T-helper 22 cell (primary cell): ENCODE measurements at places on chromosomes 7 and 10.

- no peak for DNase-seq
Measured at GRCh38 chr10:22429146-22429545, 83.8 kb downstream of the SPAG6 start.

DNA sequence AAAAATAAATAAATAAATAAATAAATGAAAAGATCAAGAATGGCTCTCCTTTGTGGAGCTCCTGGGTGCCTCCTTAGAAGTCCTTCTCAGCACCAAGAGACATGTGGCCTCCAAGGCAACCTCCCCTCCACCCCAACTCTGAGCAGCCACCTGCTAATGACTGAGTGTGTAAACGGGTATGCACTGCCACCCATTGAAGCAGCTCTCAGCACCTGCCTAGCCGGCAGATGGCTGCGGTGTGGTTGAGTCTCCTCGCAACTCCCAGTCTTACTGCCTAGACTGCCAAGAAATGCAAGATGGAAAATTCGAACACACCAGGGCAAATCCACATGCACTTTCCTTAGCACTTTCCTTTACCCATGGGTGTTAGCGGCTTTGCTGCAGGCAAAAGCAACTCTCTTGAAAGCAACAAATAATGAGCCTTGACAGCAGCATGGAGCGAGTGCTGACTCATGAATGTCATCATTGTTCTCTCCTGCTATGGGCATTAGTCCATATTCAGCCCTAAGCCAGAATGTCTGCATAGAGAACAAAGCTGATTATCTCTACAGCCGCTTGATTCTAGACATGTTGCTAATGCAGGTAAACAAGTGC, 913.9 kb upstream of the AUTS2 start:
- DNase-seq = no peak

DNA sequence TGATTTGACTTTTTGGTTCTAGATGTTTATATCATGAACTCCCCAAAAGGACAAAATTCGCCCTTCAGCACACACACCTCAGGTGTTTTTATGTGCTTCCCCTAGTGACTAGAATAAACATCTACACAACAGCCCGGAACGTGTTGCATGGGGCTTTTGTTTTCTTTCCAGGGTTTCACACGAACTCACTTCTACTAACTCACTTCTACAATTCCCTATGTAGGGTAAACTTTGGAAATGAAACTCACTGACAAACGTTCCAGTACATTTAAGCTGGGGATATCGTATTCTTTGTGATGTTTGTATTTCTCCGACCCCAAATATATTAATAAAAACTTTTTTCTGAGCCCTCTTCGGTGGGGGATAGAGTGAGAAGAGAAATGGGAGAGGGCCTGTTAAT, 1.4 kb downstream of the TRA2A start:
- DNase-seq = peak; percentile 9

GRCh38 chr10:61890881-61891409, 10.6 kb upstream of the ARID5B start:
- DNase-seq = no peak

DNA sequence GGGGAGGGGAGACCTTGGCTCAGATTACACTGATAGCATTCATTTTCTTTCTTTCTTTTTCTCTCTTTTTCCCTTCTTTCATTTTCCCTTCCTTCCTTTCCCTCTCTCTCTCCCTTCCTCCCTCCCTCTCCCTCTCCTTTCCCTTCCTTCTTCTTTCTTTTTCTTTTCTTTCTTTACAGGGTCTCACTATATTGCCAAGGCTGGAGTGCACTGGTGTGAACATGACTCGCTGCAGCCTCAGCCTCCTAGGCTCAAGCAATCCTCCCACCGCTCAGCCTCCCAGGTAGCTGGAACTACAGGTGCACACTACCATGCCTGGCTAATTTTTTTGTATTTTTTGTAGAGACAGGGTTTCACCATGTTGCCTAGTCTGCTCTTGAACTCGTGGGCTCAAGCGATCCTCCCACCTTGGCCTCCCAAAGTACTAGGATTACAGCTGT, 73.0 kb upstream of the MKRN1 start:
- no peak for DNase-seq

DNA sequence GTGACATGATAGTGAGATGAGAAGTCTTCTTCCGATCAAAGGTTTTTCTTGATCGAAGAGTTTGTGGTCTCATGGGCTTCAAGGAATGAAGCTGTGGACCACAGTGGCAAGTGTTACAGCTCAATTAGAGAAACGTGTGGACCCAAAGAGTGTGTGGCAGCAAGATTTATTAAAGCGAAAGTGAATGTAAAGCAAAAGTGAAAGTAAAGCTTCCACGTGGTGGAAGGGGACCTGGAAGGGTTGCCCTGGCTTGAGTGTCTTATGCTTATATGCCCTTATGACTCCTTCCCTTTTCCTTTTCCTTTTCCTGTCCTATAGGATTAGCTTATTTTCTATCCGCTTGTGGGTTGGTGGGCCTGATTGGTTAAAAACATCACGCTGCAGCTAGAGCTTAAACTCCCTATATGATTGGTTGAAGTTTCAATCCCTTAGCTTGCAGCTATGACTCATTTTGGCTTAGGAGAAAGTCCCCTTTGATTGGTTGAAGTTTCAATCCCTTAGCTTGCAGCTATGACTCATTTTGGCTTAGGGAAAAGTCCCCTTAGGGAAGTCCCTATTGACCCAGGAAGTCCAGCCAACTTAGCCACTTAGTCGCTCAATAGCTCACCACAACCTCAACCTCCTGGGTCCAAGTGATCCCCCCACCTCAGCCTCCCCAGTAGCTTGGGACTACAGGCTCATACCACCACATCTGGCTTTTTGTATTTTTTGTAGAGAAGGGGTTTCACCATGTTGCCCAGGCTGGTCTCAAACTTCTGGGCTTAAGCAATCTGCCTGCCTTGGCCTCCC, 34.7 kb downstream of the MRPS24 start:
- peak; percentile 34 for DNase-seq

DNA sequence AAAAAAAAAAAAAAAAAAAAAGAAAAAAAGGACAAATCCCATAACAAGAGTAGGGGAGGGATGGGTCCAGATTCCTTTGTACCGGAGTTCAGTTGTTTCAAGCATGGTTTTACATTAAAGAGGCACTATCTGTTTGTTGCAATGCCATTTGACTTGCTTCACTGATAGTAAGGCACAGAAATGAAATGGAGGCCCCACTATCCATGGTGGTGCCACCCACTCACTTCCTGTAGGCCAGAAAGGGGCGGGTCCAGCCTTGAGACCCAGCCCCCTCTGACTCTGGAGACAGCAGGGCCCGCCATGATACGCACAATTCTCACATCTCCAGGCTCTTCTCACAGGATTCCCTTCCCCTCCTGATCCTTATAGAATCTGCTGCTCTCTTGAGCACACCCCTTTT, 100.0 kb downstream of the CLEC2L start:
- no peak for DNase-seq

- no peak for DNase-seq
Measured at GRCh38 chr10:2445370-2445769, 622.0 kb upstream of the PFKP start.

- no peak for DNase-seq
Measured at GRCh38 chr10:128324058-128324827, 198.0 kb upstream of the MKI67 start.

DNA sequence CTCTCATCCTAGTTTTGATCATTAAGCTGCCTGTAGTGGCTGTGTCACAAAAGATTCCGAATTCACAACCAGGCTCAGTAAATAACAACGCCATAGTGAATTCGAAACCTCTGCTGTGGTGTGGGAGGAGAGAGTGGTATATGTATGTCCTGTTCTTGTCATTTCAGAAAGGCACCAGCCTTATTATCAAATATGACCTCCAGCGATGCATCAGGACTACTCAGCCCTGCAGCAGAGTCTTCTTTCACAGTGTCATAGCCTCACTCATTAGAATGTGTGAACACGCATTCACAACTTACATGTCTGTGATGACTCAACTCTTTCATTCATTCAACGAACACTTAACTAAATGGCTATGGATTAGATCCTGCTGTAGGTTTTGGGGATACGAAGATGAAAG, 15.3 kb downstream of the AOC1 start:
- DNase-seq = no peak

DNA sequence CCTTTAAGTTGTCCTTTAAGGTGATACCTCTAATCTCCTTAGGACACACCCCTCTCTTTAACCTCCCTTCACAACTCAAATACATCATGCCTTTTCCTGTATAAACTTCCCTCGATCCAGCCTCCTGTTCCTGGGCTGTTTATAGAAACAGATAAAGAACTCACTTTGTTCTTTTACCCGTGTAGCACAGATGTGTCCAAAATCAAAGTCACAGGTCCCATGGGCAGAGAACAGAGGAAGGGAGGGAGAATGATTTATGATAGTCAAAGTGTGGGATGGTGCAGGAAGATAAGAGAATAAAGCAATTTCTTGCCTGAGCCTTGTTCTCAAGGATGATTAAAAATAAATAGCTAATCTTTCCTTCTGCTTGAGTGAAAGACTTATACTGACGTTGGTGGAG, 50.3 kb upstream of the CABCOCO1 start:
- DNase-seq = no peak

GRCh38 chr7:36951257-36951697, 227.0 kb upstream of the AOAH start:
- DNase-seq = no peak

DNA sequence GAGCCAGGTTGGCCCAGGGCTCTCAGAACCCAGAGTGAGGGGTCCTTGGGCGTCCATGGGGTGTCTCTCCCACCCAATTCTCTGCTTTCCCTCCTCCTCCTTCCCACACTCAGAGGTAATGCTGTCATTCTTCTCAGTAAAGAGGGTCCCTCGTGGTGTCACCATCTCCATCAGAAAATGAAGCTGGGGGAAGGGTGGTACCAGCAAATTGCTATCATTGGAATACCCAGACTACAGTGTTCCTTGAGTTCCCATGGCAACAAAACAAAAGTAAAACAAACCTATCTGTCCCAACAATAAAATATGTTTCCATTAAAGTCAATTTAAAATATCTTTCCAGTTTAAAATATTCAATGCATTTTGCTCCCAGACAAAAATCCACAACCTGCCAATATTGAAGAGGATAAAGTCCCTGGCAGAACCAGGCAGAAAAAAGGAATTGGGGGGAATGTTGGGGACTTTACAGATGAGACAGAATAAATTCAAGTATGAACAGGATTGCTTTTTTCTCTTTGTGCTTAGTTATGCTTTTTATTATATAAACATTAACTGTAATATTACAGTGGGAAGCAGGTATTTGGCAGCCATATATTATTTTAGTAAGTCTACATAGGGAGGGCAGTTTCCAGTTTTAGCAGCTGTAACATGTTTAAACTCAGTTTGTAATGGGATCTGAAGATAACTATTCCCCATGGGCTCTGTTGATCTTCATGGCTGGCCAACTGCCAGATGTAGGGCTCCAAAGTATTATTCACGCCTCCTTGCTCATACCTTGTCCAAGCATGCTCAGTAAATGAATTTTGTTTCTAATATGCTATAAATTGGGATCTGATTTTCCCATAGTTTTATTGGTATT, 182.1 kb downstream of the ARID5B start:
- no peak for DNase-seq

- DNase-seq = no peak
Measured at GRCh38 chr10:3470191-3470590, 297.6 kb upstream of the PITRM1 start.

- DNase-seq = no peak
Measured at GRCh38 chr7:1407892-1408291, 51.4 kb downstream of the MICALL2 start.

- DNase-seq = no peak
Measured at GRCh38 chr10:93806903-93807302, 49.2 kb downstream of the LGI1 start.

DNA sequence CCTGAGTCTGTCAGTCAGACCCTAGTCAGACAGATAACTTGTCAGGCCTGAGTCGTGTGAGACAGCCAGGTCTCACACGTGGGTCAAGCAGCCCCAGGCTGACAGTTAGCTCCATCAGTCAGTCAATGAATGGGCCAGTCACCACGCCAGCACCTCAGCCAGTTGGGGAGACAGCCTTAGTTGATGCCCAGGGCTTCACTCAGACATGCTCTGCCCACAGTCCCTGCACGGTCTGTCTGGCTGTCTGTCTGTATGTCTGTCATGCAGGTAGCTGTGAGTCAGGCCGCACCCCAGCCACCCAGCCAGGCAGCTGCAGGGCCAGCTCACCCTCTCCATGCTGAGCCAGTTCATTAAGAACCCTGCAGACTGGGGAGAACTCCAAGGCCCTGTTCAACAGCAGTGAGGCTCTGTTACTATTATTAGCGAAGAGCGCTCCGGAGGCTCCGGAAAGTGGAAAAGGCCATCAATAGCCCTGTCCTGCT, 141.1 kb upstream of the PCBD1 start:
- DNase-seq = no peak

DNA sequence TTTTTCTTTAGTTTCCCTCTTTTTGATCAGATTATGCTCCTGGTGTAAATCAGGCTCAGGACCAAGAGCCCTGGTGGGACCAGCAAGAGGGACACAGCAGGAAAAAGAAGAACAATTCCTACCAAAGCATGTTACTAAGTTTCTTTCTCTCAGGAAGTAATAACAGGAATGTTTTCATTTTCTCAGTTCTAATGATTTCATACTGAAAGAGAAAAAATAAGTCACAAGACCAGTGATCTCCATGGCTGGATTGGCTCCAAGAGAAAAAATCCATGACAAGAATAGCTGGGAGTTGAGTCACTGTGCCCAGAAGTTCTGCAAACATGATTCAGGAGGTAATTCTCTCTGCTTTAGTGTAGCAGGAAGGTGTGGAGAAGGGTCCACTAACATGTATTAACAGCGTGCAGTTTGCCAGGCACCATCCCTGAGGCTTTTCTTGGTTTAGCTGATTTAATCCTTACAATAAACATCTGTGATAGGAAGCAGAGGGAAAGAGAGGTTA, 23.8 kb upstream of the IFIT2 start:
- DNase-seq = no peak

DNA sequence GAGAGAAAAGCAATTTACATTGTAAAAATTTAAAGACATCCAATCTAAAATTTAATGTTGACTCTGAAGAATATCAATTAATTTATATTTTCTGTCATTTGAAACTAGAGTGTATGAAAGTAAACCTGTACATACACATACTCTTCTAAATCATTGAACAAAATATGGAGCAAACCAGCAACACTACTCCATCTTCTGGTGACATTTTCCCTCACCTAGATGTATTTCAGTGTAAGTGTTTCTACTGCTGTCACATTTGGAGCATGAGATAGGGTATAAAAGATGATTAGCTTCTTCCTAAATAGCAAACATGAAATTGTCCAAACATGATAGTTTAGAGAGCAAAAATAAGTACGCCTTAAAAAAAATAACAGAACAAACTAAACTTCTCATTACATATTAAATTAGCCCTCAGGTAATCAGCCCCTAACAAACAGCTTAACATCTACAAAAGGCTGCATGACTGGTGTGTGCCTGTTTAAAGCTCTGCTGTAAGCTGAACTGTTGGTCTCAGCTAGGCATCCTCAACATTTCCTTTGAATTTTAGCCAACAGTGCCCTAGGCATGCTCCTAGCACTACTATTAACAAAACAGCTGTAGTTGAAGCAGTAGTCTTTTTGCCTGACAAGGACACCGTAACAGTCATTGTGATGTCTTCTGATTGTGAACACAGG, 189.8 kb downstream of the CTNNA3 start:
- no peak for DNase-seq
